ENCODE measurements at places on chromosomes 5 and 9.

GRCh38 chr9:91536211-91536691 lies 112.6 kb upstream of the NFIL3 start:
- DNase-seq: no peak

DNA sequence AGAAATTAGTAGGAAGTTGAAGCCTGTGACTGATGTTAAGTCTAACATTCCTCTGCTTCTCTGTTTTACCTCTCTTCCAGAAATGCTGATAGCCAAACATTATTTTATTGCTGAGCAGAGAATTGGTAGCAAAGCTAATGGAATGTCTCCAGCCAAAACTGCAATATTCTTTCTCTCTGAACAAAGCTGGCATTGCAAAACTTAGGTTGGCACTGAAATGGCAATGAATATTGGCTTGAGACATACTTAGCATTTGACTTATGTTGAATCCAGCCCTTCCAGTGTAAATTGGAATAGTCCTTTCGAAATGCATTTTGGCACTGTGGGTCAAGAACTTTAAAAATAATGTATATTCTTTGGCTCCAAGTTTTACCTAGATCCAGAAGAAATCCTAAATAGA lies 21.1 kb downstream of the FAF2 start:
- peak; percentile 4 for DNase-seq

DNA sequence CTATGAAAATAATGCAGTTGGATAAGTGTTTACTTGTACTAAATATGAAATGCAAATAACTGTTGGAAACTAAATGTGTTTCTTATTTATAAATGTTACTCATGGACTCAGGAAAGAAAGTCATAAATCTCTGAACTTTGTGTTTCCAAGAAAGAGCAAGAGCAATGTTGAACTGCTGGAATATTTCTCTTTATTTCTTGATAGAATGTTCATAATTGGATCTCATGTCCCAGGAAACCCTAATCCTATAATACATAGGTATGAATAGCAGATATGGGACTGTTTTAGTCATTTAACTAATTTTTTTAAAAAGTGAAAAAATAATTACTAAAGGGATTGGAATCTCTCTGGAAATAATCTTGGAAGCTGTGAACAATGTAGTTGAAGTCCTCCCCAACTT lies 245.0 kb upstream of the ACTBL2 start:
- no peak for DNase-seq

DNA sequence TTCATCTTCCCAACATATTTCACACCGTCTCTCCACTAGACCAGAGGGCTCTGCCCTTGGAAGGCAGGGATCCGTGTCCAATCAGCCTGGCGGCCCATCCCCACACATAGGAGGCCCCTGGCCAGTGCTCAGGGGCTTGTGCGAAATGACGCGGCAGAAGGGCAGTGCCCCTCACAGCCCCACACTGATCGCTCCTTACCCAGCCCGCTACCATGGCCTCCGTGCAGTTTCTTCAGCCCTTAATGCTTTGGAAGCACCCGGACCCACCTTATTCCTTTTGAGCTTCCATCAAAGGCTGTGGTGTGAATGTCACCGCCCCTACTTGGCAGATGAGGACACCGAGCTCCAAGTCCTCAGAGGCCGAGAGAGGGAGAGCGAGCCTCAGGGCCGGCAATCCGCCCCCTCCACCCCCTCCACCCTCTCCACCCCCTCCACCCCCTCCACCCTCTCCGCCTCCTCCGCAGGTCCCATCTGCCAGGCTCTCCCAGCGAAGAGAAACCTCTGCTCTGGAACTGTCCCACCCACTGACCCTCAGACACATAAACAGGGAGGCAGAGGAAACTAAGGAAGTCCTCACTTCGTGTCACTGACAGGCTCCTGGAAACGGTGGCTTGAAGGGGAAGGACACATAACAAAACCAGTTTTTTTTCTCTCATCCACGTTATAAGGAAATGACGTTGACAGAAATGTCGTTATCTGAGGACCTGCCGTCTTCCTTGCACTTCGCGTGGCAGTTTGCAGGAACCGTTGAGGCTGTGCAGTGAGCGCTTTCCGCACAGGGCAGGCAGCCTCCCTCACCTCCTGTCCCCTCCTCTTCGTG lies 13.9 kb downstream of the QSOX2 start:
- no peak for DNase-seq

GRCh38 chr5:134090522-134090921 lies 24.0 kb upstream of the TCF7 start:
- no peak for DNase-seq

DNA sequence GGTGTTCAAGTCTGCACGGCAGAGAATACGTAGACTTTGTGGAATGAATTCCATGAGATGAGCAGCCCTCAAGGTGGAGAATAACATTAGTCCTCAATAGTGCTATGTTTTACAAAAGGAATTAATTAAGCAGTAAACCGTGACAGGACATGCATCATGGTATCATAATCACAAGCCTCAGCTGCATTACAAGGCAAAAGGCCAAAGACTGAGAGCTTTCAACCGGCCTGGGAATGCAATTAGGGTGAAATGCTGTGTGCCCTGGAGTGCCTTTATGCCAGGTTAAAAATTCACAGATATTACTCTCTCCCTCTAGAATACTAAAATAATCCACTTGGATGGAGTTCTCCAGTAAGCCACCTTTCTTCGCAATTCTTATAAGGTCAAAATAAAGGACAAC lies 270.6 kb downstream of the MLLT3 start:
- no peak for DNase-seq

GRCh38 chr5:73093943-73094342 lies 26.4 kb upstream of the TMEM171 start:
- DNase-seq: no peak

- peak; percentile 0 for DNase-seq
Measured at GRCh38 chr5:87899208-87899661, 369.4 kb downstream of the TMEM161B start.

- peak; percentile 5 for DNase-seq
Measured at GRCh38 chr5:77171141-77171910, 39.2 kb upstream of the PDE8B start.

DNA sequence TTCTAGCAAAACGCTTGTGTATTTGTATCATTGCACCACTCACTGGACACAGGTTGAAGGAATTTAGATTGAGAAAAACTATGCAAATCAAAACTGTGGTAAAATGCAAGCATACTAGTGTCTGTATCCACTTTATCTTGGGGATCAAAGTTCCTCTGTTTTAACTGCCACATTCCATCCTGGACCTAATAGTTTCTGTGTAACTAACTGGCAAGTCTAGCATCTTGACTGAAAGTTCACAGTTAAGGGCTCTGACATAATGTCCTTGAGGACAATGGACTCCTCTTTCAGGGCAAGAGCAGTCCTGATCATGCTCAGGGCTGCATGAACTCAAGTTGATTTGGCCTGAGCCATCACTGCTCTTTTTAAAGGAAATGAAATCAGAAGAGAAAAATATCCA lies 30.7 kb downstream of the NFIB start:
- no peak for DNase-seq

- DNase-seq: no peak
Measured at GRCh38 chr9:130756455-130757152, 63.0 kb downstream of the EXOSC2 start.

DNA sequence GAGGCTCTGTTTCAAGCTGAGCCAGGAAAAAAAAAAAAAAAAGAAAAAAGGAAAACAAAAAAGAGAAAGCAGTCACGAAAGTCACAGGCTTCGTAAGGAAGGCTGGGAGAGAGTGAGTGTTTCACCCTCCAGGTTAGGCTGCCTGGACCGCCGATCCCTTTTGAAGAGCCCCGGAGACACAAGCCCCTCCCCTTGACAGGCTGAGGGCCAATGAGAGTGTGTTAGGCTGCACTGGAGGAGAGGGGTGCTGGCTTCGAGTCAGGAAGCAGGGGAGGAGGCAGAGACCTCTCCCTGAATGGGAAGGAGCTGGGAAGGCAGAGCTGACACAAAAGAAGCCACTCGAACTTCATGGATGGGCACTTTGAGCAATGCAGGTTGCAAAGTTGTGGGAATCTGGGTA lies at the start of gene NMUR2:
Gene NMUR2 (minus strand): TSS at position 135 of the 400 bp plus-strand sequence. CDS start 166 bp downstream, outside the sequence.
- DNase-seq: peak; percentile 22

GRCh38 chr9:27548055-27548741 lies 18.6 kb upstream of the MOB3B start:
- DNase-seq: peak; percentile 49

DNA sequence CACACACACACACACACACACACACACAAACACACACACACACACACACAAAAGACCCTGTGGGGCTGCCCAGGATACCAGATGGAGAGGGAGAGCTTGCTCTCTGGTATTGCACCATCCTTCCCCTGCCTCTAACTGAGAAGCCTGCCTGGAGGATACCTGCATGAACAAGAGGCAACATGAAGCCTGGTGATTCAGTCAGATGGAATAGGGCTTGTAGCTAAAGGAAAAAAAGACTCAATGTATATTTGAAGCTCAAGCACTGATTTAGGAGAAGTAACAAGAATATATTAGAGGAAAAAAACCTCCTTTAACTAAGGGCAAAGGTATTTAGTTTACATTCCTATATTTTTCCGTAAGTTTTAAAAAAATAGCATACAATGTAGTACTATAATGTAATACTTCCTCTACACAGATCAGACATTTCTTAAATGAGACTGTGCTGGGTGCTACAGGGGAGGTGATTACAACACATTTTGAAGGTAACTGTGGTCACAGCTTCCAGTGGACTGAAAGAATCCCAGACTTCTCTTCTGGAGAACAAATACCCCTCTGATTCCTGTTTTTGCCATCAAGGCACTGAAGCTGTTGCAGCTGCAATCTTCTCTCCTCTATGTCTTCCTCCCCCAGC lies 169.3 kb downstream of the DCP2 start:
- no peak for DNase-seq

DNA sequence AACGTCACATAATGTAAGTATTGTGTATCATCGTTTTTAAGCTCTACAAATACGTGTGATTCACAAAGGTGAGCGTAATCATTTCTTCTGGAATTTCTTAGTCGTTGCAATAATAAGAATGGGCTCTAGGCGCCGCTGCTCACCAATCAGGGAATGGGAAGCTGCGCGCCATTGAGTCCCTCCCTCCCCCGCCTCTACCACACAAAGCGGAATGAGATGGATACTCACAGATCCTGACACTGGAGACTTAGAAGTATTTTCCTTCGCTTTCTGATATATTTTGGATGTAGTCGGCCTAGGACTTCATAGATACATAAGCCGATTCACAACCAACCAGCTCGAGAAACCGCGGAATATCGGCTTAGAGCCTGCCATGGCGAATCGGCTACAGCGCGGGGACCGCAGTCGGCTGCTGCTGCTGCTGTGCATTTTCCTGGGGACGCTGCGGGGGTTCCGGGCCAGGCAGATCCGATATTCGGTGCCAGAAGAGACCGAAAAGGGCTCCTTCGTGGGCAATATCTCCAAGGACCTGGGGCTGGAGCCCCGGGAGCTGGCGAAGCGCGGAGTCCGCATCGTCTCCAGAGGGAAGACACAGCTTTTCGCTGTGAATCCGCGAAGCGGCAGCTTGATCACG lies at the start of gene PCDHGA11:
Gene PCDHGA11 (plus strand): TSS at position 197 of the 634 bp plus-strand sequence. CDS start 177 bp downstream, at position 374.
- DNase-seq: no peak

GRCh38 chr5:155826611-155827507 lies 500.1 kb upstream of the SGCD start:
- no peak for DNase-seq

DNA sequence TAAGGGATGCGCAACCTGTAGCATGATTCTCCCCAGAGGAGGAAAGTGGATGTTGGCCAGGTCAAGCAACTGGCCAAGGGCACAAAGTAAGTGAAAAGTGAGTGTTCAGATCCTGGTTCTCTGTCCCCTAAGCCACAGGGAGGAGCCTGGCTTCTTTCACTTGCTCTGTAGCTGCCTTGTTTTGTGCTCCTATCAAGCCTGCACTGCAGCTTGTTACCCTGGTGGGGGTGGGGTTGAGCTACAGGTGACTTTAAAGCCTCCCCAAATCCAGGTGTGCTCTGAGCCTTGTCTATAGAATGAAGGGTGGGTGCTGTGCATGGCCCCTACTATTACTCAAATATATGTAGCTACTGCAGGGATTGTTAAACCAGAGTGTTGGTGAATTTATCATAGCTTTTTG lies 32.9 kb downstream of the RALGPS1 start:
- DNase-seq: no peak

- DNase-seq: no peak
Measured at GRCh38 chr9:37653385-37653784, 2.6 kb downstream of the FRMPD1 start.

DNA sequence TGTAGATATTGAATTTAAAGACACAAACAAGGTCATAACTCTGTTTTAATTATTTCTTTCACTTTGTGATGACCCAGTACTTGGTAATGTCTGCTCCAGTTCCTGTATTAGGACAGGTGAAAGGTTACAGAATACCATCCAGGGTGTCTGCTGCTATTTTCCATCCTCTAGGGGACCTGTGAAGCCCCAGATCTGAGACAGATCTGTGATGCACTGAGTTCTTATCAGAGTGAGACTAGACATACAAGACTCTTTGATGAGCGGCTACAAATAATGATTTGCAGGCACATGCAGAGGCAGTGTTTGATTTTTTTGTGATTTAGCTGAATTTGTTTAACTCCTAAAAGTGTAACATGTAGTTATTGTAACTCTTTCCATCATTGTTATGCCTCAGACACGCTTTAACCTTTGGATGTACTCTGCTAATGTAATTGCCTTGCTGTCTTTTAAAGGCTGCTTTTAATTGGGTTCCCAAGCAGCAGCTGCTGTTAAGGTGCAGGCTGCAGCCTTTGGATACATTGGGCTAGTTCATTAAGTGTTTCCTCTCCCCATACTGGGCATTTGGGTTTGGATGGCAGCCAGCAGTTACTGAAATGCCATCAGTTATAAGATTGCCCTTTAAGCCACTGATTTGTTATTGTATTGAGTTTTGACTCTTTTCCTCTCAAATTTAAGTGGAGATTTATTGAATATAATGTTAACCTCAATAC lies 63.3 kb downstream of the RASGRF2 start:
- DNase-seq: no peak

DNA sequence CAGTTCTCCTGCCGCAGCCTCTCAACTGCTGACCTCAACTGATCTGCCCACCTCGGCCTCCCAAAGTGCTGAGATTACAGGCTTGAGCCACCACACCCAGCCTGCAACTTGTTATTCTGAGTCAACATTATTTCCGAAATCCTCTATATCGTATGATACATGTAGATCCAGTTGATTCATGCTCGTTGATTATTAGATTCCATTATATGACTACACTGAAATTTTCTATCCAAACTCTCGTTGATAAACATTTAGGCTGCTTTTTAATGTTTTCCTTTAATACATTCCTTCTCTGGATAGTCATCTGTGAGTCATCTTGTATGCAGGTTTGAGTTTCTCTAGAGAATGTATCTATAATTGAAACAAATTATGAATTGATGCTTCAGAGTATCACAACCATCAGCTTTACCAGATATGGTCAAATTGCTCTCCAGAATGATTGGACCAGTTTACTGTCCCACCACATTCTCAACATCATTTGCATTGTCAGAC lies 4.1 kb downstream of the CDK7 start:
- DNase-seq: no peak

GRCh38 chr5:150186137-150186536 lies 3.7 kb upstream of the SLC6A7 start:
- no peak for DNase-seq

DNA sequence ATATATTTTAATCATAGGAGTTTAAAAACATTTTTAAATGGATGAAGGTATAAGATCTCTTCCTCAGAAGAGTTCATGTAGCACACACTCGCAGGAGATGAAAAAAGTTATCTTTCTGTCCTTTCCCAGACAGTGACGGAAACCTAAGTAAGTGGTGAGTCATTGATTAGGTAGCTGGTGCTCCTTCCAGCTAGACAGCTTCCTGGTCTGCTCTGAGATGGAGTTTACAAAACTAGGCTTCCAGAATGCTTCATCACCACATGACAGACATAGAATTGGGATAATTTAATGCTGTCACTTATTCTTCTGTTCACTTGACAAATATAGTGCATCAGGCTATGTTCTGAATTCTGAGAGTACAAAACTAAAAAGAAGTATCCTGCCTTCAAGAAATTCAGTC lies 2393.0 kb upstream of the C9orf72 start:
- peak; percentile 7 for DNase-seq

GRCh38 chr5:24397601-24398000 lies 247.2 kb downstream of the CDH10 start:
- no peak for DNase-seq

Measured in muscle of back (tissue), 13 donors.